ENCODE measurements at places on chromosomes 5 and 9.

DNA sequence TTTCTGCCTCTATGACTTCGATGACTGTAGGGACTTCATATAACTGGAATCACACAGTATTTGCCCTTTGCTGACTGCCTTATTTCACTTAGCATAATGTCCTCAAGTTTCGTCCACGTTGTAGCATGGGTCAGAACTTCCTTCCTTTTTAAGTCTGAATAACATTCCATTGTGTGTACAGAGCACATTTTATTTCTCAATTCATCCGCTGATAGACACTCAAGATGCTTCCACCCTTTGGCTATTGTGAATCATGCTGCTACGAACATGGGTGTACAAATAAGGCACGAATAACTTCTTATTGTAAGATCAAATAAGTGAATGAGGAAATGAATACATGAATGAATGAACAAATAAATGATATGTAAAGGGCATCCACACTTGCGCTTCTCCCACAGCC is 13.0 kb downstream of the BARX1 start:
- no peak for DNase-seq

GRCh38 chr5:8382456-8382855 is 513.5 kb downstream of the MTRR start:
- no peak for DNase-seq

- DNase-seq: no peak
Observed at GRCh38 chr5:136375920-136376319, 10.6 kb upstream of the TRPC7 start.

DNA sequence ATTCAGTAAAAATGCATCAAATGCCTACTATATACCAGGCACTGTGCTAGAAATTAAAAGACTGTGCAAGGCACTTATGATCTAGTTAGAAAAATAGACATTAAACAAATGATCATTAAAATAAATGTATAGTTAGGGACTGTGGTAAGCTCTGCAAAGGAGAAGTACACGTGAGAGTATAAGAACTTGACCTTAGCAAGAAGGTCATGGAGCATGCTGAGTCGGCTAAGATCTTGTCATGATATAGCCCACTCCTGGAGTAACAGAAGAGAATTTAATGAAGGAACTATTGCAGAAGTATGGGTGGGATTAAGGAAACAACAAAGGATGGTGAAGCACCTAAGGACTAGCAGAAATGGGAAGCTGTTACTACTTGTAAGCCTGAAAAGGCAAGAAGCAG is 23.5 kb upstream of the SAP30L start:
- DNase-seq: no peak

GRCh38 chr9:79000230-79001002 is 571.3 kb upstream of the TLE4 start:
- no peak for DNase-seq

DNA sequence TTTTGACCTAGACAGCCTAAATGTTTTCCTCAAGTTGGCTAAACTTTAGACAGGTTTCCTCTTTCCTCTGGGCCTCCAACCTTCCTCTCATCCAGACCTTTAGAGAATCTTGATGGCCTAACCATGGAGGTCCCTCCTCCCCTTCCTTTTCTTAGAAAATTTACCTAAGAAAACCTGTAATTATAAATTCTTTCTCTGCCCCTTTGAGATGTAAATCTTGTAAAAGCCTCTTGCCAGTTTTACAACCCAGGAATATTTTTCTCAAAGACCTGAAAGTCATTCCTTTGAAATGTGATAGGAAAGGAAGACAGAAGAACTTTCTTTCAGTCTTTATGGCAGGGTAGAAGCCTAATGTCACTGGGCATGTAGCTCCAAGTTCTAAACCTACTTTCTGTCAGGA is 1752.6 kb upstream of the C9orf72 start:
- no peak for DNase-seq

GRCh38 chr5:62684310-62684709 is 105.7 kb downstream of the LRRC70 start:
- DNase-seq: no peak
